AG09319 (cell line): ENCODE measurements at places on chromosomes 4 and X.

DNA sequence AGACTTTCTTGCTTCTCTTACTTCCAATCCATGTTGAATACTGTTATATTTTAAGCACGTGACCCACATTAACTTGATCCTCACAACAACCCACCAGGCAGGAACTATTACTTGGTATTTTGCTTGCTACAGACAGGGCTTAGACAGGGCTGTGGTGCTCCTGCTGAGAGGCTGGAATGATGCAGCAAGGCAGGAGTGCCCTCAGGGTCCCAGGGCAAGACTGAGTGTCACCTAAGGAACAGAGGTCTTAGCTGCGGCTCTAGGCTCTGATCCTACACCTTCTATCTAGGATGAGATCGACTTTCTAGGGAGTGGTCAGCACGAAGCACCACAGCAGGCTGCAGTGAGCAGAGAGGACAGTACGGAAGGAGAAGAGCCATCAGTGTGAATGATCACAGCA lies 20.0 kb downstream of the TAPT1 start:
- no peak for DNase-seq

- DNase-seq = no peak
Measured at GRCh38 chrX:53305996-53306937, 24.9 kb upstream of the IQSEC2 start.

DNA sequence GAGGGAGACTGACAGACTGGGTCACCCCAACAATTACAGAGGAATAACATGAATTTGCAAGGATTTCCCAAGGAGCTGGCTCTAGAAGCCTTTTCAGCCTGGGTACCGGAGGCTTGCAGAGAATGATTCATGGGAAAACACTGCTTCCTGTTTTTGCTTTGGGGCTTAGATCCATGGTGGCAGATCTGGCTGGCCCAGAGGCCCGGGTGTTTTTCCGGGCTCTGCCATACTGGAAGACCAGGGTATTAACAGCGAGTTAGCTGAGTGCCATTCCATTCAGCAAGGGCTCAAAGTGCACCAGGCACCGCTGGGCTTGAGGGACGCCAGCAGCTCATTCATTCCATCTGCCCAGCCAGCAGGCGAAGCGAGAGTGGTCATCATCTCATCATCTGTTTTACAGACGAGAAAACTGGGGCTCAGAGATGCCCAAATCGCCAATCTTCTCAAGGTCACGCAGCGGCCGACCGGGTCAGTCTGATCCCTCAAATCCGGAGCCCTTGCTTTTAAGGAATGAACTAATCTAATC lies 1.3 kb downstream of the WDR1 start:
- DNase-seq = no peak

- no peak for DNase-seq
Measured at GRCh38 chr4:85784947-85785346, 310.0 kb downstream of the ARHGAP24 start.

- DNase-seq = no peak
Measured at GRCh38 chr4:71151054-71151453, 157.6 kb downstream of the DCK start.

- DNase-seq = no peak
Measured at GRCh38 chrX:46876901-46877300, 35.3 kb upstream of the JADE3 start.

DNA sequence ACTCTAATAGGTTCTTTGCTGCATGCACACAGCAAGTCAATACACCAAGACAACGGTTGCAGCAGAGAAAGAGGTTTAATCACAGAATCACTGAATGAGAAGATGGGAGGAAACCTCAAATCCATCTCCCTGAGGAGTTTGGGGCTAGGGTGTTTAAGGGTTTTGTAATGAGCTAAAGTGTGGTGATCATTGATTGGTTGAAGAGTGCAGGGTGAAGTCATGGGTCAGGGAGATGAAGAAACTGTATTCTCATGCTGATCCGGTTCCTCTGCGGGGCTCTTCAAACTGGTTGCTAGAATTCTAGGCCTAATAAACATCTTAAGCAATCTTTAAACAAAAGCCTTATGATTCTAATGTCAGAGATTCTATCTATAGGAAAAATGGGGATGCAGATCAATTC lies 432.5 kb upstream of the FAM47C start:
- no peak for DNase-seq

GRCh38 chr4:3285558-3286334 lies 7.1 kb upstream of the RGS12 start:
- peak; percentile 54 for DNase-seq

GRCh38 chr4:26151615-26152014 lies 169.2 kb upstream of the RBPJ start:
- no peak for DNase-seq

GRCh38 chrX:128616933-128617332 lies 564.7 kb upstream of the ACTRT1 start:
- DNase-seq = no peak

GRCh38 chrX:110675886-110676285 lies 119.7 kb downstream of the CHRDL1 start:
- no peak for DNase-seq

DNA sequence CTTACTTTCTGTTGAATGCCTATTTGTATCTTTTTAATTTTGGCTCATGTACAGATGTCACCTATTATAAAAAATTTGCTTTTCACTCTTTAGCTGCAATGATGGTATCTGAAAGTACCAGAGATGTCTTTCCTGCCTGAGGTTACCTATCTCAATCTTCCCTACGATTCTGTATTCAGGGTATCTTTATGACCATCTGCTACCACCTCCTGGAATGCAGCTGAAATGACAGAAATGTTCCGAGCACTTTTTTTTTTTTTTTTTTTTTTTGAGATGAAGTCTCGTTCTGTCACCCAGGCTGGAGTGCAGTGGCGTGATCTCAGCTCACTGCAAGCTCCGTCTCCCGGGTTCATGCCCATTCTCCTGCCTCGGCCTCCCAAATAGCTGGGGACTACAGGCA lies 136.4 kb downstream of the REPS2 start:
- no peak for DNase-seq

DNA sequence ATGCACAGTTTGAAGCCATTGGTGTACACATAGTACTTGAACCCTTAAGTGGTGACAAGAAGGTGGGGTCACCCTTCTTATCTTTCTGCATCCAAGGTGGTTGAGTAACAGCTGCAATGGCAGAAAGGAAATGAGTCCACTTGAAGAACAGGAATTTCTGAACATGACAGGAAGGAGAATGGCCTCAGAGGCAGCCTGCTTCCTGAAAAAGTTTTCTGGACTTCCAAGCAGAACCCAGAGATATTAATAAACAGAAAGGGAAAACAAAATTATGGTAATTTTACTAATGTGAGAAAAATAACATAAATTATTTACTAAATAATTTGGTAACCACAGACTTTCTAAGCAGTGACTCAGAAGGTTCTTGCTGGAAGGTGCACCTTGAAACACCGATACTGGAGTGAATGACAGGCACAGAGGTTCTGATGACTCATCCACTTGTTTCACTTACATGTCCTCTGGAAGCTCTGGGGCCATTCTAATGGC lies 119.9 kb upstream of the HS3ST1 start:
- DNase-seq = no peak

GRCh38 chr4:141074098-141074878 lies 59.0 kb downstream of the RNF150 start:
- peak; percentile 12 for DNase-seq

DNA sequence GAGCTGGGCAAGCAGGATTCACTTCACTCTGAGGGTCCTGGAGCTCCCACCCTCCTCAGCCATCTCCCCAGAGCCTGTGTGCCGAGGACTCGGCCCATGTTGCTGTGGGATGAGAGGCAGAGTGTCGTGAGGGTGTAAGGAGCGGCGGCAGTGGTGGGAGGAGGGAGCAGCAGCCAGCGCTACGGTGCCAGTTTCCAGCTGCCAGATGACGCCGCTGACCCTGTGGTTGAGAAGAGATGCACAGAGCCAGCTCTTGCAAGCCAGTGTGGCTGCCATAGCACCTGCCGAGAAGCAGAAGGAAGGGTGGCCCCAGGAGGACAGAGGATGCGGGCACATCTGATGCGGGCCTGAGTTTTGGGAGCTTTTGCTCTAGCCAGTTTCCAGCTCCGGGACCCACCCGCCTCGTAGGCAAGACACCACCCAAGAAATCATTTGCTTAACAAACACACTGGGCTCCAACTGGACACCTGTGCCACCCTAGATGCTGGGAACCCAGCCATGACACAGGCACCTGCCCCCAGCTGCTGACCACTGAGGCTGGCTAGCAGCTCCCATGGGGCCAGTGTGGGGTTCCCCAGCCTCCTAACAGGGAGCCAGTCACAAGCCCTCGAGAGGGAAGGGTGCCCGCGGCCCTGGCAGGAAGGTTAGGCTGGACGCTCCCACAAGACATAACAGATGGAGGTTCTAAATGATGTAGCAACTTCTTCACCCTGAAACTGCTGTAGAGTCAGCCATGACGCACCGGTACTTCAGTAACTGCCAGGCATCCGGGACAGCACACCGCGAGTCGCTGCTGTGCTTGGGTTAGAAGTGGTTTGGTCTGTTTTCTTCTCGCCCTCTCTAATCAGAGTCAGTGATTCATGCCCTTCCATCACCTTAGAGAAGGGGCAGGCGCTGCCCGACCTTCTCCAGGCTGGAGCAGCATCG lies 8.9 kb downstream of the MSANTD1 start:
- no peak for DNase-seq

DNA sequence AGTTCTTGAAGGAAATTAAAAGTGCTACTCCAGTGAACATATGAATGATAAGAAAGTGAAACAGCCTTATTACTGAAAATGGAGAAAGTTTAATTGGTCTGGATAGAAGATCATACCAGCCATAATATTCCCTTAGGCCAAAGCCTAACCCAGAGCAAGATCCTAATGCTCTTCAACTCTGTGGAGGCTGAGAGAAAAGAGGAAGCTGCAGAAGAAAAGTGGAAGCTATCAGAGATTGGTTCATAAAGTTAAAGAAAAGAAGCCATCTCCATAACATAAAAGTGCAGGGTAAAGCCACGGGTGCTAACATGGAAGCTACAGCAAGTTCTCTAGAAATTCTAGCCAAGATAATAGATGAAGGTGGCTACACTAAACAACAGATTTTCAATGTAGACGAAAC lies 85.5 kb upstream of the ATOH1 start:
- DNase-seq = no peak

DNA sequence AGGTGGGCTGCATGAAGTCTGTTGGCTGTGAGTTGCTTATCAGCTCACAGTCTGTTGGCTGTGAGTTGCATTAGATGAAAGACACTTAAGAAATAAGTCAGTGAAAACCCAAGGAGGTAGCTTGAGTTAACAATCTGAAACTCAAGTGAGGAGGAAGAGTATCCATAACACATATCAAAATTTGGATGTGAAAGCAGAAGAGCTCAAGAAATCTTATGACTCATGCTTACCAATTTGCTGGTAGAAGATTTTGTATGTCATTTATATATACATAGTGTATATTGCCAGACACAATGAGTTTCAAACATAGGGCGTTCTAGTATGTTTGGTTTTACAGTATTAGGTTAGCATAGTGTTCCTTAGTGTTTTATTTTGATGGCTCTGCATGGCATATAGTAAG lies 107.4 kb downstream of the DDIT4L start:
- no peak for DNase-seq

DNA sequence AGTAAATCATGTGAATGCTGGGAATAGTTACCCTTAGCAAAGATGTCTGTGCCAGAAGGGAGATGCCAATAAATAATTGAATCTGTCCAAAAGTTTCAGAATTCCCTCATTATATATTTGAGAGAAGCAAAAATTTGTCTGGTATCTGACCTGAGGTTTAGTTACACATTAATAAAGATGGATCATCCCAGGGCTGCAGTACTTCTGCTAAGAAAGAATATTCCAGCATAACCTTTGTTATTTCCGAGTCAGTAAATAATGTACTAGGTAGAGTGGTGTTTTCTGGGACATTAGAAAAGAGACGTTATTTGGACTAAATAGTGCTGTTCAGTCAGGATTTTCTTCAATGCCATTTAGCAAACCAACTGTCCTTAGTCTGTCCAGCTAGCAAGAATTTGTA lies 26.4 kb downstream of the ADD1 start:
- no peak for DNase-seq

DNA sequence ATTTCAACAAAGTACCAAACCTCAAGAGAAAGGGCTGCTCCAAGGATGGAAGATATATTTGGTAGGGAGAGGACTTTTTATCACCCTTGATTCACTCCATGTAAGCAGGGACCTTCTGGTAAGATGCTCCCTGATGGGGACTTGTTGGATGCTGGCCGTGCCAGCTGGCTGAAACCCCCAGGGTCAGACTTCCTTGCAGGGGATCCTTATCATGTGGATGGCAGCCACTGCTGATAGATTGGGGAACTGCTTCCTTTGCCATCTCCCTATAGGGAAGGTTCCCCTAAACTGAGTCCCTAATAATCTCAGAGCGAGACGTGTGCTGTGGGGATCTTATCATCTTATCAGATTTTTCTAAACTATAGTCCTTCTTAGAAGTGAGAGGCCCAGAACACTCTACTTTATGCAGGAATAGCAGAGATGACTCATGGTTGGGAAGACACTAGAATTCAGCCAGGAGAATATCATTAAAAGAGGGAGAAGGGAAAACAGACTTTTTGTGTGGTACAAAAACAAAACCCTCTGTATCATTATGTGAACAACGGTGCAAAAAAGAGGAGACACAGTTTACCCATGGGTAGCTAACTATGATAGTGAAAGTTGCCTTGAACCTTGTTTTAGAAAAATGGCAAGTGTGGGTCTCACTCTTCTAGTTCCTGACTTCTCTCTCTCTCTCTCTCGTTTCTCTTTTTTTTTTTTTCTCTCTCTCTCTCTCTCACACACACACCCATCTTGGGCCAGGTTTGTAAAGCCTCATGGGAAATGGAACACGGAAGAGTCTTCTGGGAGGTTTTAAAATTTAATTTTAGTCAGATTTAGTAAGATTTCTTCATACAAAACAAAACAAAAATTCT lies 16.1 kb downstream of the RHOH start:
- DNase-seq = no peak

- no peak for DNase-seq
Measured at GRCh38 chrX:18962329-18962728, 21.6 kb downstream of the PHKA2 start.

DNA sequence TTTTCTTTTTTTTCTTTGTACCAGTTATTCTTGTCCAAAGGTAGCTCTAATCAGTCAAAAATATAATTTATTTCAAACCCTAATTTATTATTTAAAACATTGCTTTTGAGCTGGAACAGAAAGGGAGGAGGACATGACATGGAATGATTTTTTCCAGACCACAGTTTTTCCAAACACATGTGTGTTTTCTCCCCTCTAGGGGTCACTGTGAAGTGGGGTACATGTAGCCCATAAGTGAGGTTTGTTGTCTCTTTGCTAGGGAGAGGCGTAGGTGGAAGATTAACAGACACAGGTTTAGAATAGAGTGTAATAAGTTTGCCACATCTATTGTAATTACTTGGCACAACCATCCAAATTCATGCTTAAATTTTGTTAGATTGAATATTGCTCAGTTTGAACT lies 83.0 kb downstream of the TNIP2 start:
- no peak for DNase-seq
